ENCODE measurements at places on chromosomes 3 and 15.

GRCh38 chr15:31265090-31265870, 61.4 kb upstream of the KLF13 start:
- no peak for DNase-seq

DNA sequence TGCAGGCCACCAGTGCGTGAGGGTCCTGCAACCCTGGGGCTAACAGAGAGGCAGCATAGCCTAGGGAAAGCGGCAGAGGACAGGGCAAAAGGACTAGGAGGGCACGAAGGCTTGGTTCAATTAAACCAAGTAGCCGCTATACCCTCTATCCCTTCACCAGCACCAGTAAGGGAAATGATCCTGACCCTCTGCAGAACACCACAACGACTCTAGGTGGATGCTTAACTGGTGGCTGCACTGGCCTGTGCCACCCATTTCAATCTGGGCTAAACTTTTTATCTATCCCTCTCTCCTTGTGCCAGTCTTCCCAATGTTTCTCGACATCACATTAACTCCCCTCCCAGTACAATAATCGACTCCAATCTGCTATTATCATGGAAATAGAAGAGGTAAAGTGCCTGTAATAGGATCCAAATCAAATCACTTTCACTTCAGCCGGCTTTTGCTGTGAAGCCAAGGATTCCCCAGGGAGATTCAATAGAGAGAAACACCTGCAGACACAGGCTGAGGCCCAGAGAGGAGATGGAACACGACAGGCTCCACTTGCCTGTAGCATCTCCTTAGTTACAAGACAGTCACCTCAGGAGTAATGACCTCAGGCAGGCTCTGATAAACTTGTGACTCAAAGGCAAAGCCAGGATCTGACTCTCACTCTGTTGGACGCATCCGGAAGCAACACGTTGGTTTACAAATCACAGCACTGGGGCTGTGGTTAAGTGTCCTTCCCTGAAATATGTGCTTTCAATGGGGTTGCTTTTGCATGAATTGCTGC, 791.6 kb upstream of the ARRDC4 start:
- DNase-seq = no peak

DNA sequence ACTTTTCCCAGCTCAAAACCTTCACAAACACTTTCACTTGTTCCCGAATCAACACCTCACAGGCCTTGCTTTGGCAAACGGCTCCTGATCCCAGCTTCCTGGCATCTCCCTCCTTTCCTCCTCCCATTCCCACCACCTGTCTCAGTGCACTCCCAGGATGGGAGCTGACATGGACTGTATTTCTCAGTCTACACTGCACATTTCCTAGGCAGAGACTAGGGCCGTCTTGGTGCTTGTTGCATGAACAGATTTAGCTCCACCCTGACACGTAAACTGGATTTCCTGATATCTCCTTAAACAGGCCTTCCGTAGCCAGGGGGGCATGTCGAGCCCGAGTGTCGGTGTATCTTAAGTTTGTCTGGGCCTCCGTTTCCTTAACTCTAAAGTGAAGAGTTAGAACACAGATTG, 790 bp upstream of the WHAMM start:
- no peak for DNase-seq

DNA sequence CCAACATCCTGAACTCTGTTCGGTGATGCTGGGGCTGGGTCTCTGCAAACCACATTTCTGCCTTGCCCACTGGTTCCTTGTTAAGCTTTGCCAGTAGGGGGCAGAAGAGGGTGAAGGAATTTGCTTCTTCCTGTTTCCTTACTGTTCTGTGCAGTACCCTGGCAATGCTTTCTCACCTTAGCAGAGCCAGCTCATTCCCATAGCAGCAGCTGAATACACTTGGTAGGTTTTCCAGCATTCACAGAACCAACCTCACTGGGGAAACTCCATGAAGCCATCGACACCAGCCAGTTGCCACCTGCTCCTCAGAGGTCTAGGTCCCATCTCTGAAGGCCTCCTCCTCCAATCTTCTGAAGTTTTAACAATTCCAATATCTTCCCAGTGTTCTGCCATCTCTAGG, 308.4 kb downstream of the PDCD6IP start:
- DNase-seq = no peak

- no peak for DNase-seq
Measured at GRCh38 chr15:40443846-40444245, 3.1 kb downstream of the BAHD1 start.

DNA sequence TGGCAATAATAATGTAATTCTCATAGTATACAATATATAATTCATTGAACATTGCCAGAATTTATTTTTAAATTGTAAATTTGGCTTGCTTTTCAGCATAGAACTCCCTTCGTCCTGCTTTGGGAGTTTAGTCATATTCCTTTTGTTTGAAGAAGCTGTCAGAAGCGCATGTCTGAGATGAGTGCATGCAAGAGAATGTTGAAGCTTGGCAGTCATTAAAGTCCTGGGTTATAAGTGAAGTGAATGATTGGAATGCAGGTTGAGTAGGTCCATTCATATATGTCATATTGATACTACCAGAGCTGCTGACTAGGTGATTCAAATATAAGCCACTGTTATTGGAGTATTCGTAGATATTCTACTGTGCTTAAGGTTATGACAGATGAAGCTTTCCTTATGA, 243.6 kb upstream of the MDFIC2 start:
- DNase-seq = no peak

DNA sequence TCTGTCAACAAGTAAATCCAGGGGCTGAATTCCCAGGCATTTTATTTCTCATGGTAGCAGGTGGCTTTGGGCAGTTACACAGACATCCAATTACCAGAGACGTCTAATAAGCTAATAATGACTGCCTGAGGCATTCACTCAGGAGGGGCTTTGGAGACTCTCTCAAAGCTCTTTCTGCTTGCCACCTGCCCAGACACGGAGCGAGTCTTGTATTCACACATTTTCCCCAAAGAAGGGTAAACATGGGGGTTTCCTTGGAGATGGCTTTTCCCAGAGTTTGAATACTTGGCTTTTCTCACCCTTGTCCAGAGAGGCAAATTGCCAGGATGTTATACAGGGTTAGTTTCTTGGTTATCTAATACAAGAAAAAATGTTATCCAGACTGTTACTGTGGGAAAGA, 132.6 kb downstream of the DIPK2A start:
- peak; percentile 61 for DNase-seq

- DNase-seq = no peak
Measured at GRCh38 chr3:66211779-66212178, 9.0 kb upstream of the SLC25A26 start.

DNA sequence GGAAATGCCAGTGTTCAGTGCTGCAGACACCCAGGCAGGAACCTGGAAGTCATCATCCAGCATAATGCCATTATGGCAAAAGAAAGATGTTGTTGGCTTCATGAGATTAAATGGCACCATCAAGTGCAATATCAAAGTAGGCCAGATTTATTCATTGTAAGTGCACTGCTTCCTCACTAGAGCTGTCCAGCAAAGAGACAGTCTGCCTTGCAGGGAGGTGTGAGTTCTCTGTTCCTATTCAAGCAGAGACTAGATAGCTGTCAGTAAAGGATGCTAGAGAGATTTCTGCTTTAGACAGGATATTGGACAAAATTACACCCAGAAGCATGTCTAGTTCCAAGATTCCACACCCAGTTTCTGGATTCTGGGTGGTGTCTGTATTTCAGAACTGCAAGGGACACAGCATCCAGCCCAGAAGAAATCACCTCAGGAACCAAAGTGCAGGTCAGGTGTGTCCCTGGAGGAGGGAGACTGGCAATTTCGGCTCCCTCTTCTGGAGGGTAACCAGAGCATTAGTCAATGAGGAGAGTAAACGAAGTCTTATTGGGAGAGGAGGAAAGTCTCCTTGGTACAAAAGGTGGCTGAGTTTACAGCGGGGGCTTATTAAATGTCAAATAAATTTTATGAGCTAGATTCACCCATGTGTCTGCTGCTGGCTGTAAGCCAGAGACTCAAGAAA, 377.3 kb downstream of the EPHB1 start:
- no peak for DNase-seq

DNA sequence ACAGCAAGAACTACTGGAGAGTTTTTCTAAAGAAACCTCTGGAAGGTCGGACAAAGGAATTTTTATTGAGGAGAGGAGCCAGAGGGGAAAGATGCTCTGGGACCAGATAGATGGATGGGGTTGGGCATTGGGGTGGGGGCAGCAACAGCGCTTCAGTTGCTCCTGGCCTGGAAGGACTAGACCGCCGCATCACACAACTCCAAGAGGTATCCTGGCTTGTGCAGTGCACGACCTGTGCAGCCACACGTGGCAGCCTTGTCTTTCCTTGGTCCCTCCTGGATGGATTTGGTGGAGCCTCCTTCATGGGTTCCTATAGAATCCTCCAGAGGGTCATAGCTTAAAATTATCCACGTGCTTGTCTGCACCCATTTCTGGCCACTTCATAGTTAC, 23.0 kb downstream of the MAGEF1 start:
- no peak for DNase-seq

GRCh38 chr15:99399618-99400017, 148.3 kb downstream of the LRRC28 start:
- no peak for DNase-seq

GRCh38 chr3:196365736-196366135, 27.5 kb upstream of the TM4SF19 start:
- no peak for DNase-seq

DNA sequence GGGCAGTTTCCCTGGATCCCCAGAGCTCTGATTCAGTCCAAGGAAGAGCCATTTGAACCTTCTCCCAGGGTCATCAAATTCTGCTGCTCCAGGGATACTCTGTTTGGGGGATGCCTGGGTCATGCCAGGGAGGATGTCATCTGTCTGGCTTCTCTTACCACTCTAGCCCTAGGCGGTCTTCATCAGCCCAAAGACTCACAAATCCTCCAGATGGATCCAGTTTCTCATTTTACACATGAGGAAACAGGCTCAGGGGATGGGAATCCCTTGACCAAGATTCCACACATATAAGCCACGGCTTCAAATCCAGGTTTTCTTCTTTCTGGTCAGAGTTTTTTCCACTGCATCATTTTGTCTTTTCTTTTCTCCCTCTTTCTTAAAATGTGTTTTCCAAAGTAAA, 36.7 kb downstream of the SLC28A1 start:
- peak; percentile 31 for DNase-seq

DNA sequence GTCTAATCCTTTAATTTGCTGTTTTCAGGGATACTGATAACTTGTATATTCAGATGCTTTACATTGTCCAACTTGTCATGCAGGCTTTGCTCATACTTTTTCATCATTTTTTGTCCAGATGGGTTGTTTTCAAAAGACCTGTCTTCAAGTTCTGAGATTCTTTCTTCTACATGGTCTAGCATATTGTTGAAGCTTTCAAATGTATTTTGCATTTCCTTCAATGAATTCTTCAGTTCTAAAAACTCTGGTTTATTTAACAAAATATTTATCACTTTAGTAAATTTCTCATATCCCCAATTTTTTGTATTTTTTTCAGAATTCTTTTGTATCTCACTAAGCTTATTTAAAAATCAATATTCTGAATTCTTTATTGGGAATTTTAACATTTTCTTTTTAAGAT, 388.3 kb upstream of the IL12A start:
- no peak for DNase-seq

DNA sequence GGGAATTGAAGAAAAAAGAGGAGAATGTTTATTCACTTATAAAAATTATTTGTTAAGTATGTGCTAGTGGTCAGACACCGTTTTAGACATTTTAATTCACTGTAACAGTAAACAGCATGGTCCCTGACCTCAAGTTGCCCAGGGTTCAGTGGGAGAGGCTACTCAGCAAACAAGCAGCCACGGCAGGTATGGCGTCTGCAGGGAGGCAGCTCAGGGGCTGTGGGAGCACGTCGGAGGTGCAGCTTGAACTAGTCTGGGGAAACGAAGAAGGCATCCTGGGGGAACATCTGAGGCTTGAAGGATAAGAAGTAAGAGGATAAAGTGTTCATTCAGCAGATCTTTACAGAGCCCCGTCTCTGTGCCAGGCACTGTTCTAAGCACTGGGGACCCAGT, 66.0 kb downstream of the CRTC3 start:
- DNase-seq = no peak

- no peak for DNase-seq
Measured at GRCh38 chr3:136947477-136947876, 10.3 kb upstream of the IL20RB start.

DNA sequence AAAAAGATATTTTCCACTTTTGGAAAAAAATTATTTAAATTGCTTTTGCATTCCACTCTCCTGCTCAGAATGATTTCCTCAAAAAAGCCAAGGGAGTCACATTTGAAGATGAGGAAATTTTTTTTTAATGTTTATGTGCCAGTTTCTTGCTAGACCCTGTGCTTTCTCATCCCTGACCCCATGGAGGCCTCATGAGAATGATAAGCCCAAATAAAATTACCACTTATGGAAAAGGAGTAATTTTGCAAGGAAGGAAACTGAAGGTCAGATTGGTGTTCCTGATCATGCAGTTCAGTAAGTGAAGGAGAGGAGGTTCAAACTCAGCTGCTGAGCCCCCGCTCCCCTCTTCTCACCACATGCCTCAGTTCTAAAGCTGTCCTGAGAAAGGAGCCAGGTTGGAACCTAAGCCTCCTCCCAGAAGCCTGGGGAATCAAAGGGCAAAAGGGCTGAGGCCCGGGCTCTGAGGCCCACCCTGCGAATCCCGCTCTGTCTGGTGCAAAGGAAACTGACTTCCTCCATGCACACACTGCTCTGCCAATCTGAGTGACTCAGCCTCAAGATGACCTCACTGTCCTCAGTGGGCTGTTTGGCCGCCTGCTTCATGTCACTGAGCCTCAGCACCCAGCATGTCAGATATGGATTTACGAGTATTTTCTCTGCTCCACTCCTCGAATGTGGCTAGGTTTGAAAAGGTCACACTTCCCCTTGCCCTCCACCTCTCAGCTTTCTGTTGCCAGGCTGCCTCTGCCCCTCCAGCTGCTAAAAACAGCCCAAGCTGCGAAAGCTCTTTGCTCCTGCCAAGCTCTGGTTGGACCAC, 56.9 kb upstream of the FLNB start:
- DNase-seq = peak; percentile 98

DNA sequence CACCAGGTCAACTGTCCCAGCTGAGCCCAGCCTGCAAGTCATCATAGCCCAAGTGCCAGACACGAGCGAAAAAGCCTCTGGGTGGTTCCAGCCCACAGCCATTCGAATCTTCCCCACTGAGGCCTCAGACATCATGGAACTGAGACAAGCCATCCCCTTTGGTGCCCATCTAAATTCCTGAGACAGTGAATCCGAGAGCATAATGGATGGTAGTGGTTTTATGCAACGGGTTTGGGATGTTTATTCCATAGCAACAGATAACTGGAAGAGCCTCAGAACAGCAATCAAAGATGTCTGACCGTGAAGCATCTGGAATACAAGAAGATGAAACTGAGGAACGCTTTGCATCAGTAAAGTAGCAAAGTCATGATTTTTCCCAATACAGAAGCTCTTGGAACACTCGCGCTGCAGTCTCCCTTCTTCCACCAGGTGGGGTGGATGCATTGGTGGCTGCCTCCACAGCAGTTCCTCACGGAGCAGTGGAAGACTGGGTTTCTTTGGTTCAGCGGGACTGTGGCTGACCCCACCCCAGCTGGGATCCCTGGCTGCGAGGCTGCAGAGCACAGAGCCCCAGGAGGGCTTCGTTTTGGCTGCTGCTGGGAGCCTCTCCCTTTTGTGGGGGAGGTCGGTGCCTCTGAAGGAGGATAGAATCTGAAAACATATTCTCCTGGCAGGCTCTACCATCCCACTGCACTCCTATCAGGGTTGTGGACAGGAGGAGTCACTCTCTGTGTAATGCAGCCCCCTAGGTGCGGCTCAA, 26.4 kb upstream of the PDE8A start:
- peak; percentile 74 for DNase-seq

GRCh38 chr3:187734841-187735240, 10.4 kb downstream of the BCL6 start:
- no peak for DNase-seq
